ENCODE measurements at places on chromosomes 16 and 17.
A peak's percentile ranks its signal among the peaks of the same experiment; 100 is the strongest.

GRCh38 chr17:64259922-64260321 is 3.1 kb downstream of the TEX2 start:
- DNase-seq = peak; percentile 42

- no peak for DNase-seq
Measured at GRCh38 chr16:1197237-1197866, 27.7 kb downstream of the TPSG1 start.

DNA sequence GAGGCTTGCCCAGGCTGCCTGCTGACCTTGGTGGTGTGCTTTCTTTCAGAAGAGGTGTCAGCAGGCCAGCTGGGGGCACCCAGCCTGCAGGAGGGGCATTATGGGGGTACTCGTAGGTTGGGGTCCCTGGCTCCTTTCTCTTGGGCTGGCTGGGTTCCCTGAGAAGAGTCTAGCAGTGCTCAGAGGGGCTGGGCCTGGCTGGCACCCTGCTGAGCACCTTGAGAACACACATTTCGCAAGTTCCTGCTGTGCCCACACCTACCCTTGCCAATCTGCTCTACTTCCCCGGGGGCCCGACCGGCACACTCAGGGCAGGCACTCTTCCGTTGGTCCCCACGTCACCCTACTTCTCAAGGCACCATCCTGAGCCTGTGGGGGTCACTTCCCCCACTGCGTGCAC is 5.1 kb downstream of the CEMP1 start:
- no peak for DNase-seq

GRCh38 chr16:86783636-86784626 is 205.6 kb downstream of the FOXL1 start:
- DNase-seq = peak; percentile 65

DNA sequence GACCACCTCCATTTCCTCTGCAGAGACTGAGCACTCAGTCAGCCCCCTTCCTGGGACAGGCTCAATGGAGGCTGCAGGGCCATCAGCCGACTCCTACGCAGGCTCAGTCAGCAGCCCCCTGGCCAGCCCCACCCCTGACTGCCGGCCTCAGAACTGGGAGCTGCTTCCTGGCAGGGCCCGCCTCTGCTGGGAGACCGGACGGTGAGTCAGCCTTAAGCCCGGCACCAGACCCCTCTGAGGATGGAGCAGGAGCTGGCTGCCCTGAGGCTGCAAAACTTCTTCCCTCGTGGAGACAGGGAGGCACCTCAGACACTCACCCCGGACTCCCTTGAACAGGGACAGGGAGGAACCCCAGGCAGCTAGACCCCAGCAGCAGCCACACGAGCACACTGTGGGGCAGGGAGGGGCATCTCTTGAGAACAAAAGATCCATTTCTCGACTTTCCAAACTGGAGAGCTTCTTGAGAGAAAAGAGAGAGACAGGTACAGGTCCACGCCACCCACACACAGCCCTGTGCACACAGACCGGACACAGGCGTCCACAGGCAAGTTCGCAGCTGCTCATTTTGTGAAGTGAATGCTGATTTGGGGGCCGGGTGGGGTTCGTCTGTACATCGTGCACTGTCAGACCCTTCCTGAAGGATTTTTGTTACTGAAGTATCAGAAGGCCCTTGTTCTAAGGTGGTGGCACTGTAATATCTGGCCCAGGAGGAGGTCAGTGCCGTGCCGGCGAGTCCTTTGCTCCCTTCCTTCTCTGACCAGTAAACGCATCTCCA is 1.3 kb upstream of the TUBB3 start:
- DNase-seq = peak; percentile 94

DNA sequence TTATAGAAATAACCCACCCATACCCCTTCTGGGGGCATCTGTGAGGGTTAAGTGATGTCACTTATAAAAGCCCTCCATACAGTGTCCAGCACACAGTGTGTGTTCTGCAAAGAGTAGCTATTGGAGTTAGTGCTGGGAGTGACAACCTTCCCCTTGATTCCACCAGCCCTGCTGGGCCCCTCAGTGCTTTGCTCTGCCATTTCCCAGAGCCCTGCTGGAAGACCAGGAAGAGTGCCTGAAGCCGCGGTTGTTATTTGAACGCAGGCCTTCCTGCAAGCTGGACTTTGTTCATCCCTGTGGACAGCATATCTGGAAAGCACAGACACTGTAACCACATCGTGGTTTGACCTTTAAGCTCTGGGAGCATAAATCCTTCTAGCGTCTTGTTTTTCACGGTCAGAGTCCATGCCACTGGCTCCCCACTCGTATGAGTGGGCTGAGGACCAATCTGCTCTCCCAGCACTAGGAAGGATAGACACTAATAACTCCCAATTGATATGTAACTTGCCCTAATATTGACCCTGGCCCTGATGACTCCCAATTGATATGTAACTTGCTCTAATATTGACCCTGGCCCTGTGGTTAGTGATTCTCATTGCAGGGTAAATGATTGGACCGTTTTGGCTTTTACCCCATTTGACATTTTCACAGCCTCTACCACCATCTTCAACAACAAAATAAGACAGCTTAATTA is 297.1 kb upstream of the MAF start:
- peak; percentile 16 for DNase-seq

DNA sequence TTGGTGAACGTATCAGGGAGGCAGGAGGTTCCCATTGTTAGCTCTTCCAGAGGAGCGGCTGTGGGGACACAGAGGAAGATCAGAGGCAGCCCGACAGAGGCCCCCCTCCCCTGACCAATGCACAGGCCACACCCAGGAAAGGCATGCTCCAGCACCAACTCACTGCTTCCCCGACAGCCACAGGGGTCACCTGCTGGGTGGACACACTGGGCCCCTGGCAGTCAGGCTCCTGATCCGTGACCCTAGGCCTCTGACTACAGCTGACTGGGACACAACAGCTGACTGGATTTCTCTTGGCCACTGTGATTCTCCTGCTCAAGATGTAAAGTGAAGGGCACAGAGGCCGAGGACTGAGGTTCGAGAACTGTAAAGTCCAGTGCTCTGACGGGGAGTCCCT is 63.5 kb downstream of the IL21R start:
- peak; percentile 73 for DNase-seq

- peak; percentile 58 for DNase-seq
Measured at GRCh38 chr17:82213251-82214011, 789 bp upstream of the CCDC57 start.

- DNase-seq = no peak
Measured at GRCh38 chr16:11171757-11172299, 84.2 kb downstream of the SOCS1 start.

GRCh38 chr16:82240111-82240510 is 70.1 kb upstream of the MPHOSPH6 start:
- DNase-seq = no peak

- no peak for DNase-seq
Measured at GRCh38 chr16:57213462-57213861, 27.3 kb downstream of the RSPRY1 start.

- DNase-seq = no peak
Measured at GRCh38 chr16:31713945-31714902, 159.4 kb upstream of the ZNF267 start.

GRCh38 chr16:28951410-28951943 is 740 bp downstream of the NFATC2IP start:
- no peak for DNase-seq

DNA sequence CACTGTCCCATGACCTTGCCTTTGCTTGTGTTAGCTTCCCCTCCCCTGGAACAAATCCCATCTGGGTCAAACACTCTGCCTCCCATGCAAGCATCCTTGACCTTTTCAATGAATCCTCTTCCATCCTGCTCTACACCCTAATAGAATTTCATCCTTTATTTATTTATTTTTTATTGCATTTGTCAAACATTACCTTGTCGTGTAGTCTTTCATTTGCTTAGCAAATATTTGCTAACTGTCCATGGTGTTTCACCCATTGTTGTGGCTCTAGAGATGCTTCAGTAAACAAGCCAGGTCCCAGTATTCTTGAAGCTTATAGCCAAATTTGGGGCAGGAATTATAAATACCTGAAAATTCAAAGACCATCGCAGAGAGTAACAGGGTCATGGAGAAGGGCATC is 51.0 kb upstream of the MRTFB start:
- no peak for DNase-seq

DNA sequence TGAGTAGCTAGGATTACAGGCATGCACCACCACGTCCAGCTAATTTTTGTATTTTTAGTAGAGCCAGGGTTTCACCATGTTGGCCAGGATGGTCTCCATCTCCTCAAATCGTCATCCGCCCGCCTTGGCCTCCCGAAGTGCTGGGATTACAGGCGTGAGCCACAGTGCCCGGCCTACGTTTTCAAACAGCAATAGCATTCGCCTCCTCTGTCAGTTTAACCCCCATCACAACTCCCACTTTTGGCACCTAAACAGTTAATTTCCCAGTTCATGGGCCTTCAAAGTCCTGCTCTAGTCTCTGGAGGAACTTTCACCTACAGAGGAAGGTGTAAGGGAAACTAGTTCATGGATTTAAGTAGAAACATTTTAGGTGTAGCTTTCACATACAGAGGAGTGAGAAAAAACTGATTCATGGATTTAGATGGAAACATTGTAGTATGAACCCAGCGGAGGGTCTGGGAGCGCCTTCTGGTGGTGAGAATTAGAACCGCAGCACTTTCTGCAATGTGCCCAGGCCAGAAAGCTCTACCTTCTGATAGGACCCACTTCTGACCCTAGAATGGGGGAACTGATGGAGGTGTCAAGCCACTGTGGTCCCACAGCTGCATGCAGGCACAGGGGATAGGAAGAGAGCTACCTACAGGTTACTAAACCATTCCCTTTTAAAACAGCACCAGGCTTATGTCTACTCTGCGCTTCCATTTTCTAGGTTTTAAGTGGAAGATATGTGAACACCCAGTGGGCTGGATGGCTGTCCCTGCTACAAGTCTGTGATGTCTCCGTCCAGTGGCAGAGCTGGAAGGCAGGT is 12.0 kb upstream of the MEOX1 start:
- DNase-seq = peak; percentile 71

DNA sequence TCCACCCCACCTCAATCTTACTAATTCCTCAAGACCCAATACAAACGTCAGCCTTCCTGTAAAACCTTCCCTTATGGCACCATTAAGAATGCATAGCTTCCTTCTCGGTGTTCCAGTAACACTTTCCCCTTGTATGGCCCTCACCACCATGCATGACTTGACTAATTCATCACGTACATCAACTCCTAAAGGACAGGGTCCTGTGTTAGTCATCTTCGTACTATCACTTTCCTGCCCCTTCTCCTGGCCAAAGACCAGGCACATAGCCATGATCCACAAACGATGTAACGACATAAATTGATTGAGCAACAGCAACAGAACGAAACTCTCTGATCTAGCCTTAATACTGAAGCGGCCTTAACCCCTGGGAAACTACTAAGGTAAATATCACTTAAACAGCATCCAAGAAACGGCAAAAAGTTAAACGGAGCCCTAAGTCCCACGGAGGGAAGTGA is 612 bp downstream of the PSMD12 start:
- no peak for DNase-seq

GRCh38 chr17:28993645-28994426 is 12.0 kb downstream of the SEZ6 start:
- DNase-seq = no peak

DNA sequence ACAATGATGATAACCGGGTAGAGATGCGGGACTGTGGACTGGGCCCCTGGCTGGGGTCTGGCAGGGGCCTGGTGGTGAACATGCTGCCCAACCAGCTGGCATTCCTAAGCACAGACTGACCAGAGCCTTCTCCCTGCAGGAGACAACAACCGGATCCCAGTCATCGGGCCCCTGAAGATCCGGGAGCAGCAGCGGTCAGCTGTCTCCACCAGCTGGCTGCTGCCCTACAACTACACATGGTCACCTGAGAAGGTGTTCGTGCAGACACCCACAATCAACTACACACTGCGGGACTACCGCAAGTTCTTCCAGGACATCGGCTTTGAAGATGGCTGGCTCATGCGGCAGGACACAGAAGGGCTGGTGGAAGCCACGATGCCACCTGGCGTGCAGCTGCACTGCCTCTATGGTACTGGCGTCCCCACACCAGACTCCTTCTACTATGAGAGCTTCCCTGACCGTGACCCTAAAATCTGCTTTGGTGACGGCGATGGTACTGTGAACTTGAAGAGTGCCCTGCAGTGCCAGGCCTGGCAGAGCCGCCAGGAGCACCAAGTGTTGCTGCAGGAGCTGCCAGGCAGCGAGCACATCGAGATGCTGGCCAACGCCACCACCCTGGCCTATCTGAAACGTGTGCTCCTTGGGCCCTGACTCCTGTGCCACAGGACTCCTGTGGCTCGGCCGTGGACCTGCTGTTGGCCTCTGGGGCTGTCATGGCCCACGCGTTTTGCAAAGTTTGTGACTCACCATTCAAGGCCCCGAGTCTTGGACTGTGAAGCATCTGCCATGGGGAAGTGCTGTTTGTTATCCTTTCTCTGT is 5.1 kb upstream of the SLC7A6 start:
- DNase-seq = no peak

DNA sequence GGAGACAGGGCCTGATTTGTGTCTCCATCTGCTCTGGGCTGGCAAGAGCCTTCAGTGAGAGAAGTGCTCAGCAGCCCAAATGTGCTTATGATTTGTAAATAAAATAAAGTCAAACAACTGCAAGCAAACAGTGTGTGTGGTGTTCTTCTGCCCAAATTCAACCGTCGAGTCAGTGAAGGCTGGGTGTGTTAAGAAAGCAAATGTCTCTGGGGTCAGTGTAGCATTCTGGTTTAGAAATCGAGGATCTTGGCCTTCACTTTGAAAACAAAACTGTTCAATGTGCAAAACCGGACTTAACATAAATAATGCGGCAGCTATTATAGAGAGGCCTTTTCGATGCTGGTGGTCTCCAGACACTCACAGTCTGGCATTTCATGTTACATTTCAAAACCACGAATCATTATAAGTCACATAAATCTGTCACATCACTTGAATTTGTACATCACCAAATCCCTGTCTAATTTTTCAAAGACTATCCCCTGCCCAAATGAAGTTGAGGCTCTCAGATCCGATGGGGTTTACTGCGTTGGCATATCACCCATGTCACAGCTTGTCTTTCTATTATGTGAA is 158.6 kb upstream of the MYOCD start:
- DNase-seq = no peak

- no peak for DNase-seq
Measured at GRCh38 chr17:76208120-76208519, 32.2 kb downstream of the RNF157 start.

GRCh38 chr17:28226563-28227315 is 92.3 kb upstream of the TMEM97 start:
- DNase-seq = no peak

GRCh38 chr16:54447576-54448440 is 161.2 kb upstream of the IRX3 start:
- DNase-seq = peak; percentile 86

GRCh38 chr17:50303051-50303450 is 28.8 kb downstream of the TMEM92 start:
- no peak for DNase-seq
